ENCODE measurements at places on chromosomes 13 and 19.

GRCh38 chr13:43933378-43933777 lies 53.7 kb downstream of the LACC1 start:
- DNase-seq, result no peak

DNA sequence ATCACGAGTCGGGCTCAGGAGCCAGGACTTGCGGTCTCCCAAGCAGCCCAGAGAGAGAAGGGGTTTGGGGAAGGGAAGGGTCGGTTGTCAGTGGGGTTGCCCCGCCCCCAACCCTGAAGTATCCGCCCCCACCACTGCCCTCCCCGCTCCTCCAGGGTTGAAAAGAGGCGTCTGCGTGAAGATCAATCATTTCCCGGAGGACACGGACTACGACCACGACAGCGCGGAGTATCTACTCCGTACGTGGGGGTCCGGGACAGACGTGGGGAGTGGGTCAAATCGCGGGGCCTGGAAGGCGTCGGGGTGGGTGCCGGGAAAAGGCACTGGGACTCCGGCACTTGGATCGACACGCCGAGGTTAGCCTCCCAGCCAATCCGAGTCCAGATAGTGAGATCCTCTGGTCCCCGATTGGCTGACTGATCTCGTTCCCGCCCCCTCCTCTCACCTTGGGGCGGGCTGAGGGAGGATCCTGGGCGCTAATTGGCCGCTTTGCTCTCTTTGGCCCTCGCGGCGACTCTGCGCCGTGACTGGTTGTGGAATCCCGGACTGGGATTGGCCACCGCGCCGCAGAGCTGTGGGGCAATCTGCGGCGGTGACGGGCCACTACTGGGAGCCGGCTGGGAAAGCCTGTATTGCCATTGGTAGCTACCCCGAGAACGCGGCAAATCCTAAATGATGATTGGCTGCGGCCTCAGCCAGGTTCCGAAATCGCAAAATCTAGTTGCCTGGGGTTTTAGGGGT lies 13.3 kb upstream of the CACNG6 start:
- peak; percentile 52 for DNase-seq

DNA sequence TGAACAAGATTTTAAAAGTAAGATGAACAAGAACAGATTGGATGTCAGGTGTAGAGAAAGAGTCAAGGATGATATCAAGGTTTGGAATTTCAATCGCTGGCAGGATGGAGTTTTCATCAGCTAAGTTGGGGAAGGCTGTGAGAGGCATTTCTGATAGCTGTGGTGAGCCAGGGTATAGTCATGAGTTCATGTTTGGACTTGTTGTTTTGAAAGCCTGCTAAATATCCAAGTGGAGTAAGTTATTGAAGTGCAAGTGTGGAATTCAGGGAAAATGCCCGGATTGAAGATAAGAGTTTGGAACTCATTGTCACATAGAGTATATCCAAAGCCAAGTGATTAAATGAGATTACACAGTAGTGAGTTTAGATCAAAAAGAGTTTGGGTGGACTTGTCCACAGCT lies 11.0 kb upstream of the EPSTI1 start:
- no peak for DNase-seq

GRCh38 chr19:1074544-1075283 lies 7.7 kb downstream of the ARHGAP45 start:
- peak; percentile 35 for DNase-seq

- no peak for DNase-seq
Measured at GRCh38 chr13:111948811-111949210, 118.1 kb upstream of the SOX1 start.

DNA sequence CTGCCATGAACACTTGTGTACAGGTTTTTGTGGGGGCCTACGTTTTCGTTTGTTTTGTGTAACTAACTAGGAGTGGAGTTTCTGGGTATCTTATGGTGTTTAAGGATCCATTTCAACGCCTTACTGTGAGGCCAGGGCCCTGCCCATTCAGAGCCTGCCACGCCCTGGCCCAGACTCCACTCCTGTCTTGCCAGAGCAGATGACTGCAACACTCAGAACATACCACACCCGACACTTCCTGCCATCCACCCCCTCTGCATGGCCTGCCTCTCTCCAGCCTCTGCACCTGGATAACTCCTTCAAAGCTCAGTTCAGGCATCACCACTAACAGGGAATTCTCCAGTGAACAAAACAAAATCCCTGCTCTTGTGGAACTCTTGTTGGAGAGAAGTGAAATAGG lies 43.2 kb downstream of the RGCC start:
- no peak for DNase-seq

DNA sequence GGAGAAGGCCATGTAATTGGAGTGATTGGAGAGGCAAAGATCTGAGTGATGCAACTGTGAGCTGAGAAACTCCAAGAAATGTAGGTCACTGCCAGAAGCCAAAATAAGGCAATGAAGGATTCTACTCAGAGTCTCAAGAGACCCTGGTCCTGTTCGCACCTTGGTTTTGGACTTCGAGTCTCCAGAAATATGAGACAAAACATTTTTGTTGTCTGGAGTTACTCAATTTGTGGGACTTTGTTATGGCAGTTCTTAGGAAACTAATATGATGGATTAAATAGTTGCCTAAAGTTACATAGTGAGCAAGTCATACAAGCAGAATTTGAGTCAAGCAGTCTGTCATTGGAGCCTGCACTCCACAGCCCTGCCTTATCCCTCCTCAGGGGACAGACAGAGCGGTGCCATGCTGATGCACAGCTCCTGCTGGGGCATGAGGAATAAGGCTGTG lies 104.2 kb downstream of the ITGBL1 start:
- DNase-seq, result no peak

GRCh38 chr19:10222201-10222890 lies 8.8 kb downstream of the S1PR2 start:
- DNase-seq, result no peak

GRCh38 chr13:73618275-73618865 lies 515.8 kb downstream of the KLF12 start:
- DNase-seq, result no peak

DNA sequence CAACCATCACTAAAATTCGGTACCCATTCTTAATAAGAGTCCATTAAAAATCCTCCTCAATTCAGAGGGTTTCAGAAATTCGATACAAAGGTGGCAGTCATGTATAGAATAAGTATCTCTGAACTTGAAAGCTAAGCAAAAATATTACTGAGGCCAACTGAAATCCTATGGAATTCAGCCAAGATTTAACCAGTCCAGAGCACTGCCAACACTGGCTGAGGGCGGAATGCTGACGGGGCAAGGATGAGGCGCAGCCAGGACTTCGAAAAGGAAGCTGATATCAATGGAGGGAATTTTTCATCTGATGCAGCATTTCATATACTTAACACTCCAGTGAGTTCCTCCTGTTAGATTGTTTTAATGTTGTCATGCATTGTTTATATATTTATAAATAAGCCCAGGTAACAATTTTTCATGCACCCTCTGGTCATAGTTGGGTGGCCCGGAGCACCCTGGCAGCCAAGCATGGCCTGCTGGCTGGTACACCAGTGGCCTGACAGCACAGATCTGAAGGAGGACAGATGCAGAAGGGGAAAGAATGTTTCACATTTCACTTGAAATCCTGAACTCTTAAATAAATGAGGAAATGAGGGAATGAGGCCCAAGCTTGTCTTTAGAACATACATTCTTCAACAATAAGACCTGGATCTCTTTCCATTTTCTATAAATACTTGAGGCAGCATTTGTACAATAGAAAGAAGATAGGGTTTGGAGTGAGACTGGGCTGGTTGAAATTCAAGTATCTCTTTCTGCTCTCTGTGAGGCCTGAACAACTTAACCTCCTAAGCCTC lies 41.5 kb downstream of the WDFY2 start:
- DNase-seq, result no peak

- peak; percentile 96 for DNase-seq
Measured at GRCh38 chr19:47112166-47112996, 1.2 kb downstream of the ZC3H4 start.

GRCh38 chr19:48325265-48325910 lies at the start of gene EMP3:
TSS of gene EMP3 (plus strand) at chr19:48325552. CDS start at chr19:48326845, 1,293 bp downstream.
- peak; percentile 93 for DNase-seq

GRCh38 chr13:109383683-109384082 lies 402.7 kb downstream of the IRS2 start:
- DNase-seq, result peak; percentile 58

DNA sequence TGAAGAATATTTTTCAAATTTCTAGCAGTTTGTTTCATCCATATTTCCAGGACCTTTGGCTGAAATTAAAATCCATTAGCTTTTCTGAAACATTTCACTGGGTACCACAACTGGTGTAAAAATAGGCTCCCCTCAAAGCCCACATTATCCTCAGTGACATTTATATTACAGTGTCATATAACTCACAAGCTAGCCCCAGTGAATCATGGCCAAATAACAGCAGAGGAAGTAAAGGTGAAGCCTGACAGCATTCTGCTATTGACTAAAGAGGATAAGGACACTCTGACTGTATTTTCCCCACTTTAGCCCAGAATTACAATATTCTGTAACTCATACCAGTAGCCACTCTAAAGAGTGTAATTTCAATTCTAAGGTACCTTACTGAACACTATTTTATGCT lies 21.9 kb downstream of the KCTD12 start:
- DNase-seq, result no peak

- no peak for DNase-seq
Measured at GRCh38 chr19:37572203-37572602, 22.4 kb downstream of the ZNF571 start.

- peak; percentile 95 for DNase-seq
Measured at GRCh38 chr19:6066661-6067646, 43.3 kb downstream of the RFX2 start.

- DNase-seq, result no peak
Measured at GRCh38 chr19:17797424-17798201, 2.7 kb downstream of the B3GNT3 start.

- no peak for DNase-seq
Measured at GRCh38 chr19:17942582-17943273, 9.9 kb downstream of the CCDC124 start.

GRCh38 chr13:69721631-69722030 lies 386.0 kb upstream of the ATXN8OS start:
- DNase-seq, result no peak

- DNase-seq, result peak; percentile 95
Measured at GRCh38 chr13:74210693-74211393, 76.6 kb upstream of the KLF12 start.

- no peak for DNase-seq
Measured at GRCh38 chr13:90640976-90641375, 706.5 kb upstream of the MIR17HG start.

DNA sequence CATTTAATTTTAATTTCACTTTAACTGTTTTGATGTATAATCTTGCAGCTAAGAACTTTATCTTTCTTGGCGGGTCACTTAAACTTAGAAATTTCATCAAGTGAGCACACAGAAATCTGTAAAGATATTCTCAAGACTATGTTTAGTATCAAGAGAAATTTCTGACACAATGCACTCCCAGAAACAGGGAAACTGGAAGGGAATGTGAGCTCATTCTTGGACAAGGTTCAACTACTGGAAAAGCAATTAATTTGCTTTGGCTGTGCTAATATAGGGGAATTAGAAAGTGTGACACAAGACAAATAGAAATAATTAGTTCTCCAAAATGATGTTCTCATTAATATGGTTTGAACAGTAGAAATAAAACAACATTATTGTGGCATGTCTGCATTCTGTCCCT lies 402.3 kb downstream of the DACH1 start:
- no peak for DNase-seq

GRCh38 chr19:58476498-58477015 lies 405 bp downstream of the ZNF446 start:
- DNase-seq, result no peak

- peak; percentile 48 for DNase-seq
Measured at GRCh38 chr13:96982672-96983071, 11.6 kb downstream of the OXGR1 start.

DNA sequence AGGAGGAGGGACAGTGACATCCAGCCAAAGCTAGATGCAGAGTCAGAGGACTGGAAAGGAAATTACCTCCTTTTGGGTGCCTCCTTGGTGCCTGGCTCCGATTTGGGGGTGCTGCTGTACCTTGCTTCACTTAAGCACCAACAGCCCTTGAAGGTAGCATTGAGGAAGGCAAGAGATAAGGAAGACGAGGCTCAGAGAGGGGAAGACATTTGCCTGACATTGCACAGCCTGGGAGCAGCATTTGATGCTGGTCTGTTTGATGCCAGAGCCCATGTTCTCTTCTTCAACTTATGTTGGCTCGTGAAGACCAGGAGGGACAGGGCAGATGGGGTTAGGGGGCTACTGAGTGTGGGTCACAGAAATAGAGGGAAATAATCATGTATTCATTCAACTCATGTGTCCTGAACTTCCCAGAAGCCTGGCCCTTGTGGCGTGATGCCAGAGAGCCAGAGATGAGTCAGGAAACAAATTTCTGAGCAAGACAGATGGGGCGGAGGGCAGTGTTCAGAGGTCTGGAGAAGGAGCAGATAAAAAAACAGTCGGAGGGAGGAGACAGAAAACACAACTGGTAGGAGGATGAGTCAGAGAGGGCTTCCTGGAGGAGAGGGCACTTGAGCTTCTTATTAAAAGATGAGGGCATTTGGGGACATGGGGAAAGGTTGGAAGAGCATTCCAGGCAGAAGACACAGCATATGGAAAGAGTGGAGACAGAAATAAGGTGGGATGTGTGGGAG lies 3.0 kb upstream of the C19orf81 start:
- peak; percentile 23 for DNase-seq

Data from muscle of back (tissue), 13 donors.